ENCODE measurements at places on chromosomes 3 and 15.

GRCh38 chr3:44554626-44555592 is at the start of gene ZKSCAN7:
TSS of gene ZKSCAN7 (plus strand) at chr3:44555193. CDS start at chr3:44557048, 1,855 bp downstream.
- peak; percentile 44 for DNase-seq

DNA sequence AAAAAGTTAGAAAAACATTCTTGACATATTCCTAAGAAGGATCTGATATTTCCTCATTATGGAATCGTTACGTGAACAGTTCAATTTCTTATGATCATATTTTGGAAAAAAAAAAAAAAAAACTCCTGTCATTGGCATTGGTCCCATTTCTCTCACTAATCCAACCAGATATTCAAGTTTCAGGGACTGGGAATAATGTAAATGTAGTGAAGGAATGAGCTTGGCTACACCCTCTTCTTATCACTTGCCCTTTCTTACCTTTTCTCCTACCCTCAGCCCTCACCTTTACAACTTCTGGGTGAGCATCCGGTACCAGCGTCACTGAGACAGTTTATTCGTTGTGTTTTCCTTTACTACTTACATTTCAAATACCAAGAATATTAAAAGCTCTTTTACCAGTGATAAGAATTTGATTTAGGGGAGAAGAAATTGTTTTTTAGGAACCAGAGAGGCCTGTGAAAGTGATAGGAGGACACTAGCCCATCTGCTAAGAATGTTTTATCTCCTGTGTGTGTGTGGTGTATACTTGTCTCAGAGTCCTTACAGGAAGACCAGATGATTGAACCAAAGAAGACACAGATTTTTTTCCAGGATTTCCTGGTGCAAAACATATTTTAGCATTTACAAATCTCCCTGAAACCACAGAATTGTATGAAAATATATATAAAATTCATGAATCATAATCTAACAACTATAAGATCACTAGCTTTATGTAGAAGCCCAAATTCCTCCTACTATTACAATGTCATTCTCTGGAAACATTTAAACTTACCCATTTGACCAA is 946.7 kb downstream of the ZPLD1 start:
- no peak for DNase-seq

GRCh38 chr3:106328224-106328623 is 459.4 kb upstream of the CBLB start:
- DNase-seq = no peak

DNA sequence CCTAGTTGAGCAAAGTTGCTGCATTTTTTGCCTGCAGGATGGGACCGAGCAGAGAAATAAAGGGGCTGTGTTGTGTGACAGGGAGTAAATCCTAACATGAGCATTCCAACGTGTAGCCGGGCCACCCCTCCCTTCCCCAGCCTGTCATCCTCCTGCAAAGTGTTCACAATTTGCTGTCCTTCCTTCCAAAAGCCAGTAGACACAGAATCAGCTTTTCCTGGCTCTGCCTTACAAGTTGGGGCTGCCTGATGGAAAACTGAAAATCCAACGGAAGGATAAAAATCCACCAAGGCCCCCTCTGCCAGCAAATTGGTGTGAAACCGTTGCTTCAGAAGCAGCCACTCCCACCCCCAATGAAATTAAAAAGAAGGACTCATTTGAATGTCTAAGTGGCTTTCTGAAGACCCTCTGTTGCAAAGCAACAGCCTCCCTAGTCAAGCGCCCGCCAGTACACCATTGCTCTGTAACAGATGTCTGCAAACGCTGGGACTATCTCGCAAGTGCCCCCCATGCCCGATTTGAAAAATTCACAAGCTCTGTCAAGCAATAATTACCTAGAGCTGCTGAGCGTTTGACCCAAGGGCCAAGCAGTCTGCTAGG is 665 bp downstream of the FRMD4B start:
- no peak for DNase-seq

- no peak for DNase-seq
These were observed 604.9 kb upstream of the CFAP20DC start for GRCh38 chr3:59654480-59655417.

- no peak for DNase-seq
These were observed 356.2 kb upstream of the RARB start for GRCh38 chr3:25071846-25072245.

DNA sequence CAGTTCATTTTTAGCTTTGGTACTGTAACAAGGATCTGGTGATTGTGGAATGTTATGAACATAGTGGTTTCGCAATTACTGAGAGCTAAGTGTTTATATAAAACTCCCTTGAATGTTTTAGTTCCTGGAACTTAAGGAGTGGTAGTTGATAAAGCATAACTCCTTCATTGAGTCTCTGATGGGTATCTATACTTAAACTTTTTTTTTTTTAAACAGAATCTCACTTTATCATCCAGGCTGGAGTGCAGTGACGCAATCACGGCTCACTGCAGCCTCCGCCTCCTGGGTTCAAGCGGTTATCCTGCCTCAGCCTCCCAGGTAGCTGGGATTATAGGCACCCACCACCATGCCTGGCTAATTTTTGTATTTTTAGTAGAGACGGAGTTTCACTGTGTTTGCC is 11.3 kb downstream of the PRKCI start:
- DNase-seq = no peak

Data from stimulated activated CD8-positive, alpha-beta memory T cell treated with anti-CD3 and anti-CD28 coated beads, Interleukin-15, amount 100 ng/mL, for 48 hours (primary cell).